ENCODE measurements at places on chromosomes 4 and X. TPM values are rescaled to one million over a fixed set of nuclear protein-coding genes. Genes with fewer than 3 reads are reported as not detected.

DNA sequence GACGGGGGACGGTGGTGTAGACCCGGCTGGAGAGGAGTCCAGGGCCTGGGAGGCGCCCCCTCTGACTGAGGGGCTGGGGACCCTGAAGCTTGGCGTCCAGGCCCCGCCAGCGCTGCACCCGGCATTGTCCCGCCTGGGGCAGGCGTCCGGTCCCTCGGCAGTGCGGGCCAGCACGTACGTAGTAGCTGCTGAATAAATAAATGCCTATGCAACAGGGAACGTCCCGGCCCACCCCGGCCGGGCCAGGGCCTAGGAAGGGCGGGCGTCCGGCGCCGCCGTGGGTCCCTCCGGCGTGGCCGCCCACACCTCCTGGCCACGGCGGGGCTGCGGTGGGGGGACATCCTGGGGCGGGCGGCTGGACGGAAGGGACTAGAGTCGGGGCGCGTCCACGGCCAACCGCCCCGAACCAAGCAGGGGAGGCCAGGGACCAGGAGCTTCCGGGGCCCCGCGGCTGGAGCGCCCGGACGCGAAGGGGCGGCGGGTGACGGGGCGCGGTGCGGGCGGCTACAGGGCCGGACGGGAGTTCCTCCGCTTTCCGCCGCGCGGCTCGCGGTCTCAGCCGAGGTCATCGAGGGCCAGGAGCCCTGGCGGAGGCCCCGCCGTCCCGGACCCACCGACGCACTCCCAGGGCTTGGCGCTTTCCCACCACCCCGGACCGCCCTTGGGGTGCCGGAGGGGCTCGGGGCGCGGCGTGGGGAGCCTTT, 886 bp upstream of the WWC2 start:
- DNase-seq, result no peak

PDGFRA gene
- total RNA-seq, result 0.35 TPM

GRCh38 chr4:89519771-89520320, 212.2 kb upstream of the GPRIN3 start:
- no peak for DNase-seq

DNA sequence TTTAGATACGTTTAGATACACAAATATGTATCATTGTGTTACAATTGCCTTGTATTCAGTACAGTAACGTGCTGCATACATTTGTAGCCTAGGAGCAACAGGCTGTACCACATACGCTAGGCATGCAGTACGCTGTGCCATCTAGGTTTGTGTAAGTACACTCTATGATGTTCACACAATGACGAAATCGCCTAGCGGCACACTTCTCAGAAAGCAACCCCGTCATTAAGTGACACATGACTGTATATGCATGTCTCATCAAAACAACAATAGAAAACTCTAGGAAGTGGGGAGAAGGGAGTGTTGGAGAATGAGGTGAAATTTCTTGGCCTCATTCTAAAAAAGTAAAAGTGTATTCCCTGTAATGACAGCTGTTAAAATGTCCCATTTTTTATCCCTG, 32.7 kb downstream of the CCDC149 start:
- no peak for DNase-seq

TTC29 gene
- 0.30 TPM for total RNA-seq

RELL1 gene
- 71.7 TPM for total RNA-seq

TMEM47 gene
- 209 TPM for total RNA-seq
